ENCODE measurements at places on chromosomes 16 and 17. TPM values are rescaled to one million over a fixed set of nuclear protein-coding genes. Genes with fewer than 3 reads are reported as not detected.

- H3K27me3 ChIP-seq: no peaks in the 10 kb centered on the region
- no peaks in the 10 kb centered on the region for H3K4me1 ChIP-seq
- H3K4me3 ChIP-seq: no peak overlapping the region
- H3K36me3 ChIP-seq: no peaks in the 10 kb centered on the region
- DNase-seq: no peak
Observed at GRCh38 chr16:8370374-8371270, 219.7 kb downstream of the TMEM114 start.

DNA sequence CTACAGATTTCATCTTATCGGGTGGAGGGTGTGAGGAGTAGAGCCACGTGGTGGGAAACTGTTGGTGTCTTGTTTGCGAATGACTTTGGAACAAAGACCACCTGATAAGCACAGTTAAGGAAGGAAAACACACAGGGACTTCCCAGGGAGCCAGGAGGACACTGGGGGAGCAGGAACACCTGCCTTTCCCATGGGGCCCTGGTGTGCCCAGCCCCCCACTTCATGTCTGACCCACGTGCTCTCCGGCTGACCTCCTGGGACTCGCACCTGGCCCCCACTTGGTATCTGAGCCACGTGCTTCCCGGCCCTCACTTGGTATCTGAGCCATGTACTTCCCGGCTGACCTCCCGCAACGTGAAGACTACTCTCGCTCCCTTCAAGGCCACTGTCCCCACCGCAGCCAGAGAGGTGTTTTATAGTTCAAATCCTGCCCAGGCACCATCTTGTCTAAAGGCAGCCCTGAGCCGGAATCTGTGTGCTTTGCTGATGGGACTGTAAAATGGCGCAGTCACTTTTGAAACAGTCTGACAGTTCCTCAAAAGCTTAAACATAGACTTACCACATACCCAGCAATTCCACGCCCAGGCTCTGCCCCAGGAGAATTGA lies 5.4 kb upstream of the CSNK1D start:
- H3K4me1 ChIP-seq: peaks cover 50% of the 10 kb centered on the region
- no peaks in the 10 kb centered on the region for H3K27me3 ChIP-seq
- H3K27ac ChIP-seq: no peak overlapping the region
- H3K36me3 ChIP-seq: no peaks in the 10 kb centered on the region
- H3K4me3 ChIP-seq: no peak overlapping the region

DNA sequence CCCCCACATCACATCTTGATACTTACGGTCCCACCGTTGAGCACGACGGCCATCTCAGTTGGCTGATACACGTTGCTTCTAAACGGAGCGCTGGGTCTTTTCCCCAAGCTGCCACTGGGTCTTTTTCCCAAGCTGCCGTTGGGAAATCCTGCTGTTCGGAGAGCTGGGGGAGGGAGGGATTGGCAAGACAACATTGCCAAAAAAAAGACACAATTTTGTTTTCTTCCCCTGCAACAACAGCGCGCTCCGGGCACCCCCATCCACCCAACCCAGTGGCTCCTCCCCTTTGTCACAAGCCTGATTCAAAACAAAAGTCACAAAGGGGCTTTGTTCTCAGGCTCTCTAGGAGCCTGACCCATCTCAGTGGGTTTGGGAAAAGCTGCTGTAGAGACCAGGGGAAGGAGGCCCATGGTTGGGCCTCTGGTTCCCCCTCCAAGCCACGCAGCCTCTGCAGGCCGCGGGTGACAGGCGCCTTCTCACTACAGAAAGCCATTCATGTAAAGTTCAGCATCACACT lies 22.8 kb downstream of the GPRC5B start:
- no peaks in the 10 kb centered on the region for H3K4me1 ChIP-seq
- no peaks in the 10 kb centered on the region for H3K27me3 ChIP-seq
- no peak for DNase-seq

Gene ABCA3
- 17.5 TPM for total RNA-seq

Gene TBKBP1
- 21.4 TPM for total RNA-seq

Gene CMTM2
- total RNA-seq: 0.82 TPM

DNA sequence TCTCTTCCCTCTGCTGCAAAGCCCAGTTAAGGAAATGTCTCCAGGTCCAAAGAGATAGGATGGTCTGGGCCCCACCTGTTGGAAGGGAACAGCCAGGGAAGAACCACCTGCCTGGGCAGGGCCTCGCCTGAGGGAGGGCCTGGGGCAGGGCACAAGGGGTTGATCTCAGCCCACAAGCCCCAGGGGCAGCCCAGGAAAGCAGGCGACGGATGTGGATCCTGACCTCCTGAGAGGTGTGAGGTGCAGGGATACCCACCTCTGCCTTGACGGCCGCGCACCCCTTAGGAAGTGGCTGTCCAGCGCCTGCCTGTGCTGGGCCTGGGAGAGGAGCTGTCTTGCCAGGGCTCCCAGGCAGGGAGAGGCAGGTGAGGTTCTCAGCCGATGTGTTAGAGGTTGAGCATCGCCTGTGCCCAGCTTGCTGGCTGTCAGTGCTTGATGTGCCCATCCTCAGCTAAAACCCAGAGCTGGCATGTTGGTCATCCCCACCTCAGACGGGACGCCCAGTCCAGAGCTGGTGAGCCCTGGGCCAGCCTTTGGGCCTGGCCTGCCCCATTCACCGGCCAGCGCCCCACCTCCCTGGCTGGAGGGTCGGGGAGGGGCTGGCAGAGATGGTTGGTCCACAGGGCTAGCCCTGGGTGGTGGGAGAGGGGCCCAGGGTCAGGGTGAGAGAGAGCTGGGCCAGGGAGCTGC lies 434 bp downstream of the CEMP1 start:
- H3K4me3 ChIP-seq: no peak overlapping the region
- DNase-seq: no peak

DNA sequence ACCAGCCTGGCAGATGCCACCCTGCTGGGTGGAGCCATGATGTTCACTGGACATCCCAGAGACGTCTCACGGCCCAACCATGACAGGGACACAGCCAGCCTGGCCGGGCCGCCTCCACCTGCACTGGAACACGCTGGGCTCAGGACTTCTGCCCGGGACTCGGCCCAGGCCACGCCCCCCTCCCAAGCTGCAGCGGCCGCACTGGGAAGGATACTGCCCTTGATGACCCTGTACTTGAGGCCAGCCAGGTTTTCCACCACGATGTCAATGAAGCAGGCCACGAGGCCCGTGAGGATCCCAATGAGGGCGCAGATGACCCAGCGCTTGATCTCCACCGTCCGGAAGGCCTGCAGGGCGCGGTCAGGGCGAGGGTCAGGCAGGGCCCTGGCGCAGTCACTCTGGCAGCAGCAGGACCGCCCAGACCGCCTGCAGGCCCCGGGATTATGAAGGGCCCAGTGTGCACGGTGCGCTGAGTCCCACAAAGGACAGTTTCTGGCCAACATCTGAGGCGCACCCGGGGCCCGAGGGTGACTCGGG lies 14.2 kb downstream of the CLCN7 start:
- H3K4me1 ChIP-seq: peaks cover 11% of the 10 kb centered on the region
- H3K27ac ChIP-seq: no peak overlapping the region
- DNase-seq: no peak
- no peaks in the 10 kb centered on the region for H3K27me3 ChIP-seq
- no peak overlapping the region for H3K4me3 ChIP-seq

DNA sequence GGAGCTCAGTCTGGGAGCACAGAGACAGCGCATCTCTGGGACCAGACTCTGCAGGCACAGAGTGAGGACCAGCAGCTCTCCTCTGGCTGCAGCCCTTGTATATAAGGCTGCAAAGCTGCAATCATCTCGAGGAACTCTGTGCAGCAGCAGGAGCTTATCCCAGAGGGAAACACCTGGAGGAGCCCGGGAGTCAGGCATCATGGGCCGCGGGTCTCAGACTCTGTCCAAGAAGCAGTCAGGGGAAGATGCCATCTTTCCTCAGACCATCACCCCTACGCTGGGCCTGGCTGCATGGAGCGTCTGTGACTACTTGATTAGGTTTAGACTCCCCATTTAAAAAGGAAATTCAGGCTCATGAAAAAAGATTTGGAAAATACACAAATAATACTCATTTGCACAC lies 122.0 kb downstream of the IRF8 start:
- H3K27me3 ChIP-seq: peaks cover 2% of the 10 kb centered on the region
- H3K4me3 ChIP-seq: no peak overlapping the region
- H3K4me1 ChIP-seq: peaks cover 18% of the 10 kb centered on the region
- H3K27ac ChIP-seq: no peak overlapping the region
- no peaks in the 10 kb centered on the region for H3K36me3 ChIP-seq
- DNase-seq: no peak

Gene TERB1
- total RNA-seq: 0.66 TPM

GRCh38 chr16:89749637-89750036 lies 28.3 kb downstream of the ZNF276 start:
- peaks cover 6% of the 10 kb centered on the region for H3K4me1 ChIP-seq
- no peak overlapping the region for H3K27ac ChIP-seq
- DNase-seq: no peak
- H3K27me3 ChIP-seq: no peaks in the 10 kb centered on the region
- peaks cover 42% of the 10 kb centered on the region for H3K36me3 ChIP-seq

Gene IGFBP4
- total RNA-seq: 2.1 TPM

GRCh38 chr17:30924341-30924740 lies 2.6 kb downstream of the ADAP2 start:
- no peaks in the 10 kb centered on the region for H3K36me3 ChIP-seq
- peaks cover 8% of the 10 kb centered on the region for H3K27me3 ChIP-seq
- H3K4me3 ChIP-seq: no peak overlapping the region

DNA sequence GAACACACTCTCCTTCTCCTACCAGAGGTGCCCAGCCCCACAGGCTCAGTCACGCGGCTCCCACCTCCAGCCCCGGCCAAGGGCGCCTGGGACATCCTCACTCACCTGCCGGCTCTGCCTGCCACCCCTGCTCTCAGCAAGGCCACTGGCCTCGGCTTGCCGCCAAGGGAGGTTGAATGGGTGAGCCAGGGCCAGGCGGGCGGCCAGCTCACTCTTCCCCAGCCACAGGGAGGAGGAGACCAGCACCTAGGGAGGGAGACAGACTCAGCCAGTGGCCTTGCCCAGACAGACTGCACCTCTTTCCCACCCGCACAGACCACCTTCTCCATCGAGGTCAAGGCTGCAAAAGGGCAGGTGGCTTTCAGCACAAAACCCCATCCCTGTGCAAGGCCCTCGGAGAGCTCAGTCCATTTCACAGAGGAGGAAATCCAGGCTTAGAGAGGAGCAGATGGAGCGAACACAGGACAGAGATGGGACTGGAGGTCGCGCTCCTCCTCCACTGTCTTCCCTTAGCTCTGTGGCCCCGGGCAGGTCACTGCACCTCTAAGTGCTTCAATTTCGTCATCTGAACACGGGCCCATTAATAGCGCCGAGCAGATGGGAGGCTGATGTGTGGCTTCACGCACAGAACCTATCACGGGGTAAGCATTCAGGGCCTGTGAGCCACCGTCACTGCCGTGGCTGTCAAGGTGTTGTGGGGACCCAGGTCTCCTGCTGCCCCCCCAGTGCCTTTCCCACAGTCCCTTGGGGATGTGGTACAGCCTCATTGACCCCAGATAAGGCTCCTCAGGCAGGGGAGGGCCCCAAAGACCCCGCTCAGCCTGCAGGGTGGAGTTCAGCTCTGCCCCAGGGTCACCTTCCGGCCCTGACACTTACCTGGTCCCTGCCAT lies 56.1 kb downstream of the RMI2 start:
- no peak overlapping the region for H3K27ac ChIP-seq
- no peak overlapping the region for H3K4me3 ChIP-seq
- H3K36me3 ChIP-seq: no peaks in the 10 kb centered on the region

GRCh38 chr17:82527898-82528297 lies 8.4 kb downstream of the FOXK2 start:
- DNase-seq: no peak
- H3K4me1 ChIP-seq: peaks cover 29% of the 10 kb centered on the region
- H3K36me3 ChIP-seq: no peaks in the 10 kb centered on the region
- no peak overlapping the region for H3K4me3 ChIP-seq

Gene IL17C
- 0.61 TPM for total RNA-seq

DNA sequence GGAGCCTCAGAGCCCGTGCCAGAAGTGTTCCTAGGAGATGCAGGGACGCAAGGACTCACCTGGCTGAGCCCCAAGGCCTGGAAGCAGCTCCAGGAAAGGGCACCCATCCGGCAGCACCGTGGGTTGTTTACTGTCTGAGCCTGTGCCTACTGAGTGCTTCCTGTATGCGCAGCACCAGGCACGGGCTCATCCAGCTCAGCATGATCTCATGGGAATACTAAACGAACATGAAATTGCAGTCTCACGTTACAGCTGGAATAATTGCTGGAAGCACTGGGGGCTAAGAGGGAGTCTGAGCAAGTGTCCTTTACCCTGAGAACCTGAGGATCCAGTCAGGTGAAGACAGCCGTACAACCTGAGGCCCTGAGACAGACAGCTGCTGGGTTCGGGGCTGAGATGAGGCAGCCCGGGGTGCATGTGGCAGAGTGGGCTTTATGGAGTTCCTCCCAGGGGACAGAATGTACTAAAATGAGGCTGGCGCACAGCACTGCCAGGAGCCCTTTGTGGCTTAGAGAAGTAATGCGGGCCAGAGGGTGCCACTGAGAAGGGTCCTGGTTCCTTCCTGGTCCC lies 5.4 kb downstream of the CTRL start:
- H3K4me1 ChIP-seq: peaks cover 7% of the 10 kb centered on the region
- H3K4me3 ChIP-seq: no peak overlapping the region
- peaks cover 48% of the 10 kb centered on the region for H3K36me3 ChIP-seq
- H3K27me3 ChIP-seq: no peaks in the 10 kb centered on the region
- no peak overlapping the region for H3K27ac ChIP-seq
- DNase-seq: no peak

Gene KRTAP4-4
- total RNA-seq: not detected

DNA sequence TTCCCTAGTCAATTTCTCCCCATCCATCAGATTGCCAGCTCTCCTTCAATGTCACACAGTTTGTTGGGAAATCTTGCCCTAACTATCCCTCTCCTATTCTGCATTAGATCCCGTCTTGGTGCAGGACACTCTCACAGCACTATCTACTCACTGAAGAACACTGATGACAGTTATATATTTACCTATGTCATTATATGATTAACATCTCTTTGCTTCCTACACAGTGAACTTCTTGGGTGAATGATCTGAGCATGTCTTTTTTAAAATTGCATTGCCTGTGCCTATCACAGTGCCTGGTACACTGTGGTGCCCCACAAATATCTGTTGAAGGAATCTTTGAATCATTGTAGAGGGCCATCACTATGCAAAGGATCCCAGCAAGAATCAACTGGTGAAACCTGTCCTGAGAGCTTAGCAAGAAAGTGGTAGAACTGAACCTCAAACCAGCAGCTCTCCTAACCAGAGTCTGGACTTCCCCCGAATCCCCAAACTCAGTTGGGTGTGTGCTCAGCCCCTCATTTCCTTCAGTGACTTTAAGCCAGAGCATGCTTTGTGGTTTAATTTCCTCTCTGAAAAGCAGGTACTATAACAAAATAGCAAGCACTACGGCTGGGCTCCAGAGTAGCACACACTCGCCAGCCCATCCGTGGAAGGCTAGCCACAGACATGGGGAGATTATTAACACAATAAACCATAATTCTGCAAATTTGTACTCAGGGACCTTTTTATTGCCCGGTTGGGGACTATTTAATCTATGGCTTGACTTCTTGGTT lies 680.7 kb upstream of the SALL1 start:
- H3K4me3 ChIP-seq: no peak overlapping the region
- no peaks in the 10 kb centered on the region for H3K36me3 ChIP-seq
- no peaks in the 10 kb centered on the region for H3K27me3 ChIP-seq
- H3K27ac ChIP-seq: no peak overlapping the region

Gene CDK5RAP3
- 300 TPM for total RNA-seq

Data from natural killer cell (primary cell).